ENCODE measurements at places on chromosomes 16 and 17.
A peak's percentile ranks its signal among the peaks of the same experiment; 100 is the strongest.

DNA sequence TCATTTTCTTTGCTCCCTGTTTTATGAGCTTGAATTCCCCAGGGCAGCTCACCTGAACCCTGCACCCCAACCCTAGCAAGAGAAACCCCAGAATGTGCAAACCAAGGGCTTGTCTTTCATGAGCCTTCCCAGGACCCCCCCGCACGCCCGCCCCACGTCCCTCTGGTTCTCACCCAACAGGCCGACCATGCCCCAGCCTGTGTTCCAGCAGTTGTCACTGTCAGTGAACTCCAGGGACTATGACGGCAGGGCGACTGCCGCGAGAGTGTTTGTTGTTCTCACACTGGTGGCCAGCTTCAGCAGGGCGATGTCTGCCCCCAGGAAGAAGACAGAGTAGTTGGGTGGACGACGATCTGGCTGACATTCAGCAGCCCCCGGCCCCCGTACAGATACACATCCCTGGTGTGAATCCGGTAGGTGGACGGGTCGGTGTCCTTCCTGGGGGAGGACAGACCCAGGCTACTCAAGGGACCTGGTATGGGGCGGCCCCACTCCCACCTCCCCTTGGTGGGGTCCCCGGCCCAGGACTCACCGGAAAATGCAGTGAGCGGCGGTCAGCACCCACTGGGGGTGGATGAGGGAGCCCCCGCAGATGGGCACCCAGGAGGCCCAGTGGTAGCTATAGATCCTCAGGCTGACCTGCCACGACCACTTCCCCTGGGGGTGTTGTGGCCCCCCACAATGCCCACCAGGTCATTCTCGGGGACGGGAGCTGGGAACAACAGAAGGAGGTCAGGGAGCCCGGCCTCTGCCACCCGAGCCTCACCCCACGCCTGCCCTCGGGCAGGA, 20.1 kb downstream of the TPSD1 start:
- no peak for DNase-seq

DNA sequence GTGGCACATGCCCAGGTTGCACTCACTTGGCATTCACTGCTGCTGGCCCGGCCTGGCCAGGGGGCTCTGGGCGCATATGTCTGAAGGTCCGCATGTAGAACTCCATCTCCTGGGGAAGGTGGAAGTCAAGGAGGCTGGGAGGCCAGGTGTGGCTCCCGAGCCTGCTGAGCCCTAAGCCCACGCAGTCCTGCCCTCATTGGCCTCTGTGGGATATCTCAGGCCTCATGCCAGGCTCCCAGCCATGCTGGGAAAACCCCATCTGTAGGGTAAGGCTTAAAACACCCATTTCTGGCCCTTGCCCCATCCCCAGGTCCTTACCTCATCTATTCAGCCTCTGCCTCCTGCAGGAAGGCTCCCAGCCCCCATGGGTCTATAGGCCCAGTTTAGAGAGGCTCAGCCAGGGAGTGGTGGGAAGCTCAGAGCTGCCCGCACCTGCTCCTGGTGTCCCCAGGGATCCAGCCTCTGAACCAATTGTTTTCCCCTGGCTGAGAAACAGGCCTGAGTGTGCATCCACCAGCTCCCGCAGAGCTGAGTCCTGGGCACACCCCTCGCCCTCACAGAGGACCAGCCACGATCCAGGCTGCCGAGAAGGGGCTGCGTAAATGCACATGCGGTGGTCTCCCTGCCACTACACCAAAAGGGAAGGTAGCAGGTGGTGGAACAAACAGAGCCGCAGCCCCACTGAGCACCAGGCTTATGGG, 2.3 kb upstream of the TPPP3 start:
- no peak for DNase-seq

GRCh38 chr16:14179116-14179515, 108.0 kb downstream of the MRTFB start:
- DNase-seq, result no peak

DNA sequence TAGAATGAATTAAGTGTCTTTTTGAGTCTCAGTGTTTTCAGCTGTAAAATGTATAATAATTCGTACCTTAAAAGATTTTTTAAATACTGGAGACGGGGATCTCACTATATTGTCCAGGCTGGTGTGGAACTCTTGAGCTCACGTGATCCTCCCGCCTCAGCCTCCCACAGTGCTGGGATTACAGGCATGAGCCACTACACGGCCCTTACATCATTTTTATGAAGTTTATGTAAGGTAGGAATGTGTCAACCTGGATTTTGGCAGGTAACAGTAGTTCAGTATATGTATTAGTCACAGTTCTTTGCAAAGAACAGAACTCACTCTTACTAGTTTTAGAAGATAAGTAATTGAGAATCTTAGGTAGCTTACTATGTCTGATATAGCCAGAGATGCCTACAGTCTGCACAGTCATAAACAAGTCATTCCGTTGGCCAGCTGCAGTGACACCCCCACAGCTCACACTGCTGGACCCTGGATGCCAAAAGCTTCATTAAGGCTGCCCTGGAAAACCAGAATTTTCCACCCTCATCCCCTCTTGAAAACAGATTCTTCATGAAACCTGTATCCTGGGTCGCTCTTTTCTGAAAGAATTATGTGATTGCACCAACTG, 583 bp upstream of the COX6A2 start:
- DNase-seq, result no peak

GRCh38 chr16:85554889-85555718, 58.0 kb upstream of the GSE1 start:
- DNase-seq, result peak; percentile 72

- no peak for DNase-seq
Observed at GRCh38 chr17:10265100-10265810, 66.8 kb upstream of the GAS7 start.

- DNase-seq, result no peak
Observed at GRCh38 chr16:58276346-58276951, 18.4 kb downstream of the PRSS54 start.

Measured in colonic mucosa (tissue), 4 donors.